ENCODE measurements at places on chromosomes 13 and 19.

DNA sequence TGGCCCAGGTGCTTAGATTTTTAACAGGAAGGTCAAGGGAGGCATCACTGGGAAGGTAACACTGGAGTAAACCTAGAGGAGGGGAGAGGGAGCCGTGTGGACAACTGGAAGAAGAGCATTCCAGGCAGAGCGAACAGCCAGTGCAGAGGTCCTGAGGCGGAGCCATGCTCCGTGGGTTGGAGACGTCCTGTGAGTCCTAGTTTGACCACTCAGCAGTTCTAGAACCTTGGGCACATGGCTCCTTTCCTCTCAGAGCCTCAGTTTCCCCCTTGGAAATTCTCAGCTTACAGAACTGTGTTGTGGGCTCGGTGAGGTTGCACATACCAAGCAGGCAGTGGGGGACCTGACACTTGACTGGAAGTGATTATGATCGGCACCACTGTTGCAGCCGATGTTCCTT lies 130.9 kb downstream of the DPF1 start:
- no peak for DNase-seq

DNA sequence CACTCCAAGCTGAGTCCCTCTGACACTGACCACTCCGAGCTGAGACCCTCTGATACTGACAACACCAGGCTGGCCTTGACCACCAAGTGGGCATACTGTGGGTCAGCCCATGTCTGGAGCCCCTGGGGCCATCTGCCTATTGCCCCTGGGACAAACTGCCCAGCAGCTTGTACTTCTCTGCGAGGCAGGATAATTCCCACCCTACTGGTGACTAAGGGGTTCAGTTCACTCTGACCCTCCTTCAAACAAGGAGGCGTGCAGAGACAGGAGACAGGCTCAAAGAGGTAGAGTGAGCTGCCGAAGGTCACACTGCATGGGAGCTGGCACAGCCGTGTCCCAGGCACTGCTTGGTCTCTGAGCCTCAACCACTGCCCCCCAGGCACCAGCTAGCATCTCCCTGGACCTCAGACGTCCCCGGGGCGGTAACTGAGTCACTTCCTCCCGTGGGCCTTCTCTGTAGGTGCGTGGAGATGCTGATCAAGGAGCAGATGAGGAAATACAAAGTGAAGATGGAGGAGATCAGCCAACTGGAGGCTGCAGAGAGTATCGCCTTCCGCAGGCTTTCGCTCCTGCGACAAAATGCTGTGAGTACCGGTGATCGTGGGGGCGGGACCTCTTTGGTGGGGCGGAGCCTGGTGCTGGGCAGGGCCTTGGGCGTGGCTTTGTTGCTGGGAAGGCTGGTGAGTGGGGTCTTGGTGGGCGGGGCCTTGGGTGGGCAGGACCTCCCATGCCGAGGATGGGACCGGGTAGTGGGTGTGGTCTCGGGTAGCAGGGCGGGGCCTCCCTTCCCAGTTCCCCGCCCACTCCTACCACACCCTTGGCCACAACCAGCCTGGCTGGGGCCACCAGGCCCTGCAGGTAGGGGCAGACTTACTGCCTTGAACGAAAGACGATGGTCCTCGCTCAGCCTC lies 5.8 kb upstream of the USE1 start:
- DNase-seq, result no peak

GRCh38 chr19:49981603-49982593 lies 20.9 kb upstream of the SIGLEC11 start:
- DNase-seq, result no peak

DNA sequence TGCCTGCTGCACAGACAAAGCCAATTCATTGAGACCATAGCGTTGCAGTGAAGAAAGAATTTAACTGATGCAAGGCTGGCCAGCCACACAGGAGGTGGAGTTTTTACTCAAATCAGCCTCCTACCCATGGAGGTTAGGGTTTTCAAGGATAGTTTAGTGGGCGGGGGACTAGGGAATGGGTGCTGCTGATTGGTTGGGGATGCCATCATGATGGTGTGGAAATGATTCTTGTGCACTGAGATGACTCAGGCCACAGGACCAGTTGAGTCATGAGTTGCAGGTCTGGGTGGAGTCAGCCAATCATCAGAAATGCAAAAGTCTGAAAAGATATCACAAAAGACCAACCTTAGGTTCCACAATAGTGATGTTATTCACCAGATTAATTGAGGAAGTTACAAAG lies 359.6 kb downstream of the FOXO1 start:
- no peak for DNase-seq

DNA sequence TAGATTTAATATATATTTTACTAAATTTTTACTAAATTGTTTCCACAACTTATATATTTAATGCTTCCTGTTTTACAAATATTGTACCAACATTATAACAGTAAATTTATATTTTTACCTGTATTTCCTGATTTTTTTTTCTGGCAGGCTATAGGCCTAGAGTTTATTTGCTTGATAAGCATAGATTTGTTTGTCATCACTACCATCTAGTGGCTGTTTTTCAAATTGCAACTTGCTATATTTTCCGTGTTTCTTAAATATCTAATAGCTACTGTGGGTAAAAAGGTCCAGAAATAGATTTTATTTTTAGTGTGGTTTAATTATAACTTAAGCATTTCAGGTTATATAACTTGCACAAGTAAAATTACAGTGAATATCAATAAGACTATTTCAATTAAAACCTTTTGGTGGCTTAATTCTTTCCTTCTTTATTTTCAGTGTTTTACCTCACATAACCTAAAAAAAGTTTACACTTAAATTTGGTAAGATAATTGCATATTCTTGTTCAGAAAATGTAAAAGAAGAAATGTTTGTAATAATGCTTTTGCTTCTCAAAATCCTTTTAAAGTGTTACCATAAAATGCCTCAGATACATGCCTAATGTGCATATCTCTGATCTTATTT lies 60.6 kb downstream of the NDFIP2 start:
- DNase-seq, result peak; percentile 29

DNA sequence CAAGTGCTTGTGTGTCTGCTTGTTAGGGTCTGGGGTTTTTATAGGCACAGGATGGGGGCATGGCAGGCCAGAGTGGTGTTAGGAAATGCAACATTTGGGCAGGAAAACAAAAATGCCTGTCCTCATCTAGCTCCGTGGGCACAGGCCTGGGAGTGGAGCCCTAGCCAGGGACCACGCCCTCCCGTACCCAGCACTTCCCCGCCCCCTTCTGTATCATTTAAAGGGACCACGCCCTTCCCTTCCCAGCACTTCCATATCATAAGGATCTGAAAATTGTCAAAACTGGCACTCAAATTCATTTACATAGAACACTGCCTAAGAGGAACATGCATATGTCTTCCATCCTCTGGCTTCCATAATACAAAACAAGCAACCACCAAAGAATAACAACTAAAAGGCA lies 185.8 kb downstream of the B3GLCT start:
- no peak for DNase-seq

DNA sequence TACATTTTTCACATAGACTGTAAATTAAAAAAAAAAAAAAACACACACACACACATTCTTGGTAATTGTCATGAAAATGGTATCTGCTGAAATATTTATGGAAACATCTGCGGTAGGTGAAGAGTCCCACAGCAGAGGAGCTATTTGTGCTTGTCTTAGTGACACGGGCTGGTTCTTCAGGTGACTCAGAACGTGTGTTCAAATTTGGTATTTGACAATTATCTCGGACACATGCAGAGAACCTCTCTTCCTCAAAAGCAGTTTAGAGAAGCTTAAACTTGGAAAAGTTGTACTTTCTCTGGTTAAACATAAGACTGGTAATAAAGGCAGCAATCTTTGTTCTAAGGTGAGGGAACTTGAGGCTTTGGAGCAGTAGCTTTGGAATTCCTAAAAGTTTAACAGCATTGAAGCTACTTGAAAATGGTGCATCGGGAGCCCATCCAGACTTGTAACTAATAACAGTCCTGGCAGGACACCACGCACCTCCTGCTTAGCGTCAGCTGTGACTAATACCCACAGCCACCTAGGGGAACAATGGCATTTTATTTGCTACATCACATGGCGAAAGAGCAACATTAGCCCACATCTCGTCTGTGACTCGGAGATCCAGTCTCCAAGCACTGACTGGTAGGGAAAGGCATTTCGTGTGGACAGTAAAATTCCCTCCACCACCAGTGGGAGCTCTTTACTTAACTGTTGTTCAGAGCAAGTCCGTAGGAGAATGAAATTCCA lies 1505.1 kb upstream of the SLC10A2 start:
- no peak for DNase-seq

DNA sequence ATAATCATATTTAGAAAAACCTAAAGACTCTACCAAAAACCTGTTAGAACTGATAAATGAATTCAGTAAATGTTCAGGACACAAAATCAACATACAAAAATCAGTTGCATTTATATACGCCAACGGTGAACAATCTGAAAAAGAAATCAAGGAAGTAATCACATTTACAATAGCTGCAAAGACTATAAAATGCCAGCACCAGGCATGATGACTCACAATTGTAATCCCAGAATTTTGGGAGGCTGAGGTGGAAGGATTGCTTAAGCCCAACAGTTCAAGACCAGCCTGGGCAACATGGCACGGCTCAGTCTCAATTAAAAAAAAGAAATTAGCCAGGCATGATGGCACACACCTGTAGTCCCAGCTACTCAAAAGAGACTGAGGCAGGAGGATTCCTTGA lies 7.0 kb downstream of the ZNF562 start:
- DNase-seq, result no peak

GRCh38 chr13:99617474-99618255 lies 116.4 kb downstream of the TM9SF2 start:
- DNase-seq, result no peak

Measured in GM04504 (cell line).